ENCODE measurements at places on chromosomes 6 and 20. TPM values are rescaled to one million over a fixed set of nuclear protein-coding genes. Genes with fewer than 3 reads are reported as not detected.

ISM1 gene
- 1.5 TPM for total RNA-seq

DNA sequence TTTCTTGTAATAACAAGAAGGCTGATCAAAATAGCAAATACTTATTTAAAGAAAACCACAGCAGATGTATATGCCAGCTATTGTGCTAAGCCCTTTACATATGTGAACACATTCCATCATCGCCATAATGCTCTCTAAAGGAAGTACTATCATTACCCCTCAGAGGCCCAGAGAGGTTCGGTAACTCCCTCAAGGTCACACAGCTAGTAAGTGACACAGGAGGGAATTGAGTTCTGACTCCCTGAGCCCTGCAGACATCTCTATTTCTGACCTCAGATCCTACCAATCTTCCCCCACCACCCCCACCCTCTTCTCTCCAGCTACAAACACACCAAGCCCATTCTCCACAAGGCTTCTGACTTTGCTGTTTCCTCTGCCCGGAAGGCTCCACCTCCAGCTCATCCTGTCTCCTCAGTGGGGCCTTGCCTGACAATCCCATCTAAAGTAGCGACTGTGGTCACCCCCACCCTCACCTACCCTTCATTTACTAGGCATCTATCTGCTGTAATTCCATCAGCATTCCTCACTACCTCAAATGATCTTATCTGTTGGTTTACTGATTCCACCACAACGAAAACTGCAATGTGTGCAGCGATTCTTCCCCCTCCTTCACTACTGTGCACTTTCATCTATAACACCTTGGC, 234.5 kb downstream of the LRFN2 start:
- DNase-seq: no peak

DNA sequence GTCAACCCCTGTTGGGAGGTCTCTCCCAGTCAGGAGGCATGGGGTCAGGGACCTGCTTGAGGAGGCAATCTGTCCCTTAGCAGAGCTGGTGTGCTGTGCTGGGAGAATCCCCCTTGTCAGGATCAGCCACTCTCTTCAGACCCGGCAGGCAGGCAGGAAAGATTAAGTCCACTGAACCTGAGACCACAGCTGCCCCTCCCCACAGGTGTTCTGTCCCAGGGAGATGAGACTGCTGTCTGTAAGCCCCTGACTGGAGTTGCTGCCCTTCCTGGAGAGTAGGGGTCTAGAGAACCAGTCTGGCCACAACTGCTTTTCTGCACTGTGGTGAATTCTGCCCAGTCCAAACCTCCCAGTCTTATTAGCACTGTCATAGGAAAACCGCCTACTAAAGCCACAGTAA, 677.8 kb upstream of the POU3F2 start:
- no peak for DNase-seq

BMP6 gene
- total RNA-seq: 2.6 TPM

- DNase-seq: no peak
Observed at GRCh38 chr20:4180356-4180755, 165.0 kb upstream of the RNF24 start.

CNKSR3 gene
- 19.7 TPM for total RNA-seq

GRCh38 chr20:62921119-62921687, 5.1 kb downstream of the DIDO1 start:
- DNase-seq: no peak

- DNase-seq: no peak
Observed at GRCh38 chr6:157988700-157989063, 7.0 kb downstream of the SYNJ2 start.
